T1000 (cell line): ENCODE measurements at places on chromosomes 5 and 9.

GRCh38 chr5:180803181-180804128 lies 849 bp upstream of the MGAT1 start:
- no peak for DNase-seq

DNA sequence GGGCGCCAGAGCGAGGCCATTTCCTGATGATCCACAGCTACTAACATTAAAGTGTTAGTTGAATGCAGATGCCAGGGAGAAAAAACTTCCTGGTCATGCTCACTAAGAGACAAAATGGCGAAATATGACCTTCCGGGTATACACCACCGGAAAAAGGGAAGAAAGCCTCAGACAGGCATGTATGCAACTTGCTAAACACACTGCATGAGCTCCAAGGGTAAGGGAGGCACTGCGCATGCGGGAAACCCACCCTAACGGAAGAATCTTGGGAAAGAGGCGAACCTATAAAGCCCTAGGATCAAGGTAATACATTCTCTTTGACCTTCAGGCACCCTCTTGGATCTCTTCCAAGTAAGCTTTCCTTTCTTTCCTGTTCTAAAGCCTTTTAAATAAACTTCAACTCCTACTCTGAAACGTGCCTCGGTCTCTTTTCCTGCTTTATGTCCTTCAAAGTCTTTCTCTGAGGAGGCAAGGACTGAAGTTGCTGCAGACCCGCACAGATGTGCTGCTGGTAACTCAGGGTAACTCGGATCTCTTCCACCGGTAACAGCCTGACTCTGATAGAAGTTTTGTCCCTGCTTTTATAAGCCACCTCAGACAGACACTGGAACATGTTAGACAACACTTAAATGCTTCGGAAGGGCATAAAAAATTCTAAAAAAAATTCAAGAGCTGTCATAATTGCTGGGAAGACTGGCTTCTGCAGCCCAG lies 64.9 kb downstream of the DTWD2 start:
- no peak for DNase-seq

DNA sequence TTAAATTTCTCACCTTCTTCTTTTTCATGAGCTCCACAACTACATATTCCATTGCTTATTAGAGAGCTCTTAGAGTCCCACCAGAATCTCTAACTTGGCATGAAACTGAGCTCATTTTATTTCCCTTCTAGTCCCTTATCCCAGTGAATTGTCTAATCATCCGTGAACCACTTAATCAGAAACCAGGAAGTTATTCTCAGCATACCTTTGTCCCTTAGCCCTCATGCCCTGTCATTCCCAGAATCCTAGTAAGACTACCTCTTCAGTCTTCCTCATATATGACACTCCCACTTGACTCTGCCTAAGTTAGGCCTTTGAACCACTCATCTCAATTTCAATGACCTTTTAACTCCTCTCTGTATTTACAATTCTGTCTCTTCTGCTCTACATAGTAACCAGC lies 93.0 kb upstream of the PAPPA start:
- no peak for DNase-seq

DNA sequence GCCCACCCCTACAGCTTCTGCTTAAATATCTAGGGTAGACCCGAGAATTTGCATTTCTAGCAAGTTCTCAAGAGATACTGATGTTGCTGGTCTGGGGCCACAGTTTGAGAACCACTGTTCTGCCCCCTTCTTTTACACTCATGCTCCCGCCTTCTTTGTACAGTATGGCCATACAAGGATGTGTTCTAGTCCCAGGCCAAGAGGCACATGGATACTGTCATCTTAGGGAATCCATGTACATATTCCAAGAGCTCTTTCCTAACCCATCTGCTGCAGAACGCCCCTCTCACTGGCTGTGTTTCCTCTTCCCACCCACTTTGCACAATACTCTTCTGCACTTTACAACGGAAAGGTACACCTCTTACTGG lies 44.4 kb downstream of the FGF18 start:
- DNase-seq, result no peak
